ENCODE measurements at places on chromosomes 11 and 22. TPM values are rescaled to one million over a fixed set of nuclear protein-coding genes. Genes with fewer than 3 reads are reported as not detected.

GRCh38 chr11:70804139-70804837 is 406.0 kb downstream of the CTTN start:
- no peak overlapping the region for H3K27ac ChIP-seq
- no peak overlapping the region for H3K4me3 ChIP-seq
- DNase-seq, result no peak
- no peaks in the 10 kb centered on the region for H3K4me1 ChIP-seq
- no peaks in the 10 kb centered on the region for H3K36me3 ChIP-seq

OR11H1 gene
- total RNA-seq, result not detected

- no peak for DNase-seq
- peaks cover 36% of the 10 kb centered on the region for H3K4me1 ChIP-seq
- H3K36me3 ChIP-seq, result no peaks in the 10 kb centered on the region
- H3K27me3 ChIP-seq, result peaks cover 21% of the 10 kb centered on the region
- no peak within 1 kb of the TSS for H3K4me3 ChIP-seq
- peak within 1 kb of the TSS; percentile 53 for H3K27ac ChIP-seq
Observed at GRCh38 chr11:66420671-66421476, at the start of gene NPAS4. TSS of gene NPAS4 (plus strand) at chr11:66421035. CDS start at chr11:66421180, 145 bp downstream.

DNA sequence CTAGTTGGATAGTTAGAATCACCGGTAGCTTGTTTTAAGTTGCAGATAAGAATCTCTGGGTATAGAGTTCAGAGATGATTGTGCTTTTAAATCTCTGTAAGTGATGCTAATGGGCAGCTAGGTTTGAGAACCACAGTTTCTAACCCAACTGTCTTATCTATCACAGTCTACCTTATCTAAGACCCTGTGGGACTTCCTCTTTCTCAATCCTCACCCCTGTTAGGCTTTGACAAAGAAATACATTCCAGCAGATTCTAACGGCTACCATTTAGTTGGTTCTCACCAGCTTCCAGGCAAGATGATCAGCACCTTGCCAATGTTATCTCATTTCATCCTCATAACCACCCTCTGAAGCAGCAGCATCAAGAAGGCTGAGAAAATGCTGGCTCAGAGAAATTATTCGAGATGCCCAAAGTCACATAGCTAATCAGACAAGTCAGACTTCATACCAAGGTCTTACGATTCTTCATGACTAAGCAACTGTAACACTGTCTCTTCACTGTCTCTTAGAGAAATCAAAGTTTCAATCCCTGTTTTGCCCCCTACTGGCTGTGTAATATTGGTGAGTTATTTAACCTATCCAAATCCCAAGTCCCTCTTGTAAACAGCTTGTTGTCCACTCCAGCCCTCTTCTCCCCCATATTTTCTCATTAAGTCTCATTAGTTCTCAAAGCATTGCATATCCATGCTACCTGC is 192.4 kb upstream of the API5 start:
- no peaks in the 10 kb centered on the region for H3K36me3 ChIP-seq
- H3K4me1 ChIP-seq, result no peaks in the 10 kb centered on the region
- no peak for DNase-seq
- no peak overlapping the region for H3K27ac ChIP-seq
